ENCODE measurements at places on chromosomes 7 and 10. TPM values are rescaled to one million over a fixed set of nuclear protein-coding genes. Genes with fewer than 3 reads are reported as not detected.

Gene TUBAL3
- total RNA-seq: not detected

Gene ZNF32
- total RNA-seq: 19.6 TPM

GRCh38 chr10:88232029-88232895 lies 350.9 kb downstream of the RNLS start:
- no peak overlapping the region for H3K4me3 ChIP-seq
- H3K27me3 ChIP-seq: no peaks in the 10 kb centered on the region
- H3K27ac ChIP-seq: no peak overlapping the region
- H3K36me3 ChIP-seq: no peaks in the 10 kb centered on the region
- peak; percentile 67 for DNase-seq

- no peaks in the 10 kb centered on the region for H3K27me3 ChIP-seq
- H3K27ac ChIP-seq: no peak overlapping the region
- no peaks in the 10 kb centered on the region for H3K36me3 ChIP-seq
Measured at GRCh38 chr7:137751361-137752009, 95.3 kb downstream of the DGKI start.

DNA sequence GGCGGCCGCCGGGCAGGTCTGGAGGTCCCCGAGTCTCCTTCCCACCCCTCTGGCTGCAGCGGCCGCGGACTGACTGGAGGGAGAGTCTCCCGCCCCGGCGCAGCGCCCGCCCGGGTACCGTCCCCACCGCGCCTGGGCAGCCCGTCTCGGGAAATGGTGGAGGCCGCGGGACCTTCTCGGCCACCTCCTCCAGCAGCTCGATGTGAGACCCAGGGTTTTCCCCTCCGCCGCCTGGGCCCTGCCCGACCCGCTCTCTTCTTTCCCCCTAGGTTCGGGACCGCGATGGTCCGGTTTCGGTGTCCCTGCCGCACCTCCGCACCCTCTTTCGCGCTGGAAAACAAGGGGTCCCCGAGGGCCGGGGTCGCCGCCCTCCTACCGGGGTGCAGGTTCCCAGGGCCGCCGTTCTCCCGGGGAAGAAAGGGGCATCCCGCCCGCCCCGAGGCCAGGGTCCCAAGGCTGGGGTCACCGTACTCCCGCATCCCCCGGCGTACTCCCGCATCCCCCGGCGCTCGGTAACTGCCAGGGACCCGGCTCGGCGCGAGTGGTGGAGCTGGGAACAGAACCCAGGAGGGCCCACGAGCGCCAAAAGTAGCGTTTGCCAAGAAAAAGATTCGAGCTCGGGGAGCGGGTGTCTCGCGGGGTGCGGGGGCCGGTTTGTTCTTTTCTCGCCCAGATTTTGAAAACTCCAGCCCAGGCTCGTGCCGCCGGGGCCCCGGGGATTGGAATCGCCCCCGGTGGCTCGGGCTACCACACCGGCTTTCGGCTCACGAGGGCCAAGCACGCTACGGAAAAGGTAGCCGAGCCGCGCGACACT lies 3.4 kb downstream of the TNRC18 start:
- H3K27ac ChIP-seq: peak overlapping the region; percentile 98
- peaks cover 7% of the 10 kb centered on the region for H3K36me3 ChIP-seq
- no peaks in the 10 kb centered on the region for H3K27me3 ChIP-seq
- peak overlapping the region; percentile 99 for H3K4me3 ChIP-seq
- no peak for DNase-seq

- peaks cover 37% of the 10 kb centered on the region for H3K36me3 ChIP-seq
- H3K27me3 ChIP-seq: no peaks in the 10 kb centered on the region
- H3K4me1 ChIP-seq: no peaks in the 10 kb centered on the region
- H3K4me3 ChIP-seq: no peak overlapping the region
Measured at GRCh38 chr7:43799605-43800004, 41.1 kb downstream of the BLVRA start.

Gene SYT15
- total RNA-seq: 7.1 TPM

Gene FXYD4
- total RNA-seq: not detected

Gene KIN
- 14.6 TPM for total RNA-seq

DNA sequence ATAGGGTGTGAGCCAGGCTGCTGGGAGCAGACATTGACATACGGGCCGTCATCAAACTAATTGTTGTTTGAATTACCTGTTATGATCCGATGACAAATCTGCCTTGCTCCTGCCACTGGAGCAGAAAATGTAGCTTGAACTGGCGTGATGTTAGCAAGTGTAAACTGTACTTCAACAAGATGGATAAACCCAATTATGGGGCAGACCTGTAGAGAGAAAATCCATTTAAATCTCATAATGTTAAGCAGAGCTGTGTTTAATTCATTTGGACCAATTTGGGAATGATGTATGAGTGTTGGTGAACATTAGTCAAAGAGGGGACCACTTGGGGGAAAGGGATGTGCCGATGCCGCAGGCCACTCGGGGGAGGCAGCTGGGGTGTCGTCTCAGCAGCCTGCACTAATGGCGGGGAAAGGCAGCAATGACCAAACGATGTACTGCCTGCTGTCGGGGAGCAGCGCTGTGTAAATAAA lies 27.4 kb downstream of the TCF7L2 start:
- H3K36me3 ChIP-seq: peaks cover 10% of the 10 kb centered on the region
- no peak for DNase-seq
- no peak overlapping the region for H3K4me3 ChIP-seq
- no peaks in the 10 kb centered on the region for H3K27me3 ChIP-seq
- H3K27ac ChIP-seq: no peak overlapping the region

- H3K4me1 ChIP-seq: peaks cover 42% of the 10 kb centered on the region
- DNase-seq: no peak
- peak overlapping the region; percentile 38 for H3K4me3 ChIP-seq
- no peaks in the 10 kb centered on the region for H3K36me3 ChIP-seq
- no peaks in the 10 kb centered on the region for H3K27me3 ChIP-seq
Measured at GRCh38 chr10:125023862-125024496, 82.1 kb downstream of the ZRANB1 start.

DNA sequence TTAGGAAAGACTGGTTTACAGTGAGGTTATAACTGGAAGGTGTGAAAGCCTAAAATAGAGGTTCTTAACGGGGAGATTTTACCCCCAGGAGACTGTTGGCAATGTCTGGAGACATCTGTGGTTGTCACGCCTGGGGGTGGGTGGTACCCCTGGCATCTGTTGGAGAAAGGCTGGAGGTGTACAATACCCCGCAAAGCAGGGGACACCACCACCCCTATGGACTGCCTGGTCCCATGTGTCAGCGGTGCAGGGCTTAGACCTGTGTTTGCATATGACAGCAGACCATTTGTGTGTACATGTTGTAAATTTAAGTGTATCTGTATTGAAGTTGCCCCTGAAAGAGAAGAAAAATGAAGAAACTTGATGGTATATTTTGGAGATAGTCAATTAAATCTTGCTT lies 9.8 kb downstream of the LRRC27 start:
- no peaks in the 10 kb centered on the region for H3K36me3 ChIP-seq
- no peaks in the 10 kb centered on the region for H3K27me3 ChIP-seq
- H3K27ac ChIP-seq: no peak overlapping the region
- no peak overlapping the region for H3K4me3 ChIP-seq
- no peaks in the 10 kb centered on the region for H3K4me1 ChIP-seq

DNA sequence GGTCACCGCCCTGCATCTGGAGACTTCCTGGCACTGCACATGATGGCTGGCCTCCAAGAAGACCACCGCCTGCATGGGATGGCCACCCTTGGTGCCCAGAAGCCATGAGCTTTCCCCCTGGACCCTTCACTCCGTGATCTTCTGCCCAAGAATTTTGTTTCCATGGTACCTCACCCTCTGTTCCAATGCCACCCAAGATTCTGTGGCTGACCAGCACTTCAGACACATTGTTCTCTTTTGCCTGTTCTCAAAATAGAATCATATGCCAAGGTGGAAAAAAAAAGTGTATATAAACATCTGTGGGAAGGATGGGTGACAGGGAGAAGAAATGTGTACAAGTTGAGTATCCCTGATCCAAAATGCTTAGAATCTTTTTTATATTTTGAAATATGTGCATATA lies 12.1 kb downstream of the HTR7 start:
- H3K4me3 ChIP-seq: no peak overlapping the region
- H3K4me1 ChIP-seq: no peaks in the 10 kb centered on the region
- no peaks in the 10 kb centered on the region for H3K36me3 ChIP-seq
- DNase-seq: no peak

DNA sequence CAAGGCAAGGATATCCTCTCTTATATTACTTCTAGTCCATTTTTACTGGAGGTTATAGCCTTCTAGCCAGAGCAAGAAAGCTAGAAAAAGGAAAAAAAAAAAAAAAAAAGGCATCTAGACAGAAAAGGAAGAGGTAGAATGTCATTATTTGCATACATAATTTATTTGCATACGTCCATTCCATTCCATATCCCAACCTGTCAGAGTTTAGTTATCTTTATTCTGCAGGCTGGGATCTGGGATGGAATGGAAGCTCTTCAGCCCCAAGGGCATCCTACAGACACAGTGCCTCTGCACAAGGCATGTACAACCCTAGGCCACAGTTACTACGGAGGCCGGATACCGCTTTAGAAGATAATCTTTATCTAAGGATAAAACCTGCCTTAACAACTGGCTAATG lies 9.6 kb downstream of the CH25H start:
- H3K27ac ChIP-seq: no peak overlapping the region
- H3K36me3 ChIP-seq: no peaks in the 10 kb centered on the region
- no peaks in the 10 kb centered on the region for H3K27me3 ChIP-seq
- no peaks in the 10 kb centered on the region for H3K4me1 ChIP-seq
- no peak overlapping the region for H3K4me3 ChIP-seq

- H3K36me3 ChIP-seq: no peaks in the 10 kb centered on the region
- H3K27ac ChIP-seq: no peak overlapping the region
- DNase-seq: no peak
- no peaks in the 10 kb centered on the region for H3K27me3 ChIP-seq
- no peak overlapping the region for H3K4me3 ChIP-seq
Measured at GRCh38 chr7:47153576-47153975, 428.3 kb downstream of the TNS3 start.

DNA sequence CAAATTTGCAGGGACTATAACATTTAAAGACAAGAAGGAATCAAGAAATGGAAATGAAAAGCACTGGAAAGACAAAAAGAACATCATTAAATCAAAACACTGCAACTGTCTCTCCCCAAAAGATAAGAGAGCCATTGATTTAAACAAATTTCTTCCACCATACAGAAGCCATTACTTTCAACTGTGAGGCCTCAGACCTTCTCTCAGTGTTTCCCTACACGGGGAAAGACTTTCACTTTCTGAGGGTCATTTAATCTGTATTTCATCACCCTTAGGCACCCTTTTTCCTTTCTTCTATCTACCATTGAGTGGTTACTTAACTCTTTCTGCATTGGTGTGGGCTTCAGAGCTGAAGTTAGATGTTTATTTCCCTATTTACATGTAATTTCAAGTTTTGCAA lies 47.5 kb downstream of the CCDC172 start:
- H3K27ac ChIP-seq: no peak overlapping the region
- no peaks in the 10 kb centered on the region for H3K4me1 ChIP-seq
- DNase-seq: no peak
- no peaks in the 10 kb centered on the region for H3K36me3 ChIP-seq

DNA sequence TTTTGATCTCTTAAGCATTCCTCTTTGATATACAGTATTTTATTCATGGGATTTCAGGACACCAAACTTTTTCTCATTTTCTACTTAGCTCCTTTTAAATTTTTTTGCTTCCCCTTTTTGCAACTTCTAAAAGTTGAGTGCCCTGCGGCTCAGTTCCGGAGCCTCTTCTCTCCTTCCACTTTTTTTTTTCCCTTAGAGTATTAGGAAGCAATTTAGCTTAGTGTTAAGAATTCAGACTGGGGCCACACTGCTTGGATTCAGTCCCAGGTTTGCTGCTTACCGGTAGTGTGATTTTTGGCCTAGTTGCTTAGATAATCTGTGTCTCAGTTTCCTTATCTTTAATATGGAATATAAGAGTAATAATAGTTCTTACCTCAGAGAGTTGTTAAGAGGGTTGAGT lies 3.4 kb downstream of the STAM start:
- peaks cover 83% of the 10 kb centered on the region for H3K4me1 ChIP-seq
- no peaks in the 10 kb centered on the region for H3K36me3 ChIP-seq
- no peak for DNase-seq

GRCh38 chr10:22693371-22693784 lies 21.0 kb downstream of the PIP4K2A start:
- no peak for DNase-seq
- H3K36me3 ChIP-seq: no peaks in the 10 kb centered on the region
- no peak overlapping the region for H3K4me3 ChIP-seq
- H3K27ac ChIP-seq: no peak overlapping the region

- H3K36me3 ChIP-seq: no peaks in the 10 kb centered on the region
- H3K4me3 ChIP-seq: no peak overlapping the region
- H3K27me3 ChIP-seq: no peaks in the 10 kb centered on the region
- H3K4me1 ChIP-seq: no peaks in the 10 kb centered on the region
Measured at GRCh38 chr7:22660732-22661131, 66.3 kb upstream of the IL6 start.

DNA sequence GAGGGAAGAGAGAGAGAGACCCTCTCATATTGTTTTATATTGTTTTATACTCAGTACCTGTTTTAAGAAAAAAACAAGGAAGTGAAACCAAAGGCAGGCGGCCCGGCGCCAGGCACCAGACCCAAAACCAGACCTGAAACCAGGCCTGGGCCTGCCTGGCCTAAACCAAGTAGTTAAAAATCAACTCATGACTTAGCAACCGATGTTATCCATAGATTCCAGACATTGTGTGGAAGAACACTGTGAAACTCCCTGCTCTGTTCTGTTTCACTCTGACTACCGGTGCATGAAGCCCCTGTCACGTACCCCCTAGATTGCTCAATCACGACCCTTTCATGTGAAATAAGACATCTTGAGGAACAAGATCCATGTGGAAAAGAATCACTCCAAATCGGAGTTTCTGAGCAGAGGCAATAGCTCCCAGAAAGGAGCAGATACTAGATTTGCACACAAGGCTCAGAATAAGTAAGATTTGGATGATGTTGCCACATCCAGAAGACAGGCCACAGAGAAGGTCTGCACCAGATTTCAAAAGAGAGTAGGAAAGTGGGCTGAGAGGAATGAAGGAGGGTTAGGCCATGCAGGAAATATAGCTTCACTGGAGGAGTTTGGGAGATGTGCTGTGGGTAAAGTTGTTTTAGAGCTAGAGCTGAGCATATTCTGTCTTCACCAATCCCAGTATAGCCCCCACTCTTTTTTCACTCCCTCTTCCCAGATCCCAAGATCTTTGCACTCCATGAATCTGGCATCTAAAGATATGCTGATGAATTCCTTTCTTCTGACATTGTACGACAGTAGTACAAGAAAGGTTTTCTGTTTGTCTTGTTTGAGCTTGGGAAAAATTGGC lies 8.8 kb upstream of the ZNF248 start:
- no peak for DNase-seq
- no peak overlapping the region for H3K27ac ChIP-seq
- H3K4me3 ChIP-seq: no peak overlapping the region
- H3K27me3 ChIP-seq: no peaks in the 10 kb centered on the region

Data from thoracic aorta (tissue), 2 donors.